ENCODE measurements at places on chromosomes 16 and 17.
A peak's percentile ranks its signal among the peaks of the same experiment; 100 is the strongest.

- no peak for DNase-seq
Observed at GRCh38 chr17:76369804-76370203, 14.6 kb upstream of the SPHK1 start.

DNA sequence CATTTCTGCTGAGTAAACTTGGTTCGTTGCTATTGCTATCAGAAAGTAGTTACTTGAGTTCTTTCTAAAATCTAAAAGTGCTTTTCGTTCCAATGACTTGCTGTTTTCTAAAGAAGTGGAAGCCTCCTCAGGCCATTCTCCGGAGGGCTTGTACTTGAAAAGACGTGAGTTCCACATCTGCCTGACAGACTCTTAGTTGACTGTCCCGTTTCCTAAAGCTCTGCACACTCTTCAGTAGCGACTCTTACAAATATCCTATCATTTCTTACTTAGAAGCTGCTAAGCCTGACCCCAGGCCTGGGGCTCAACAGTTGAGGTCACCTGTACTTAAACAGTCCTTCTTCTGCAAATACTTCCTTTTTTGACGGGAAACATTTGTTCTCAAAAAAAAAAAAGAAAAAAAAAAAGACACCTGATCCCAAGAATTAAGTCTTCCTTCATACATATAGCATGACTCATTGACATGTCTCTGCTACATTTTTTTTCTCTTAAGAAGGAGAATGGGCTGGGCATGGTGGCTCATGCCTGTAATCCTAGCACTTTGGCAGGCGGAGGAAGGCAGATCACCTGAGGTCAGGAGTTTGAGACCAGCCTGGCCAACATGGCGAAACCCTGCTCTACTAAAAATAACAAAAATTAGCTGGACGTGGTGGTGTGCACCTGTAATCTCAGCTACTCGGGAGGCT, 61.5 kb downstream of the DHRS7C start:
- DNase-seq = no peak

DNA sequence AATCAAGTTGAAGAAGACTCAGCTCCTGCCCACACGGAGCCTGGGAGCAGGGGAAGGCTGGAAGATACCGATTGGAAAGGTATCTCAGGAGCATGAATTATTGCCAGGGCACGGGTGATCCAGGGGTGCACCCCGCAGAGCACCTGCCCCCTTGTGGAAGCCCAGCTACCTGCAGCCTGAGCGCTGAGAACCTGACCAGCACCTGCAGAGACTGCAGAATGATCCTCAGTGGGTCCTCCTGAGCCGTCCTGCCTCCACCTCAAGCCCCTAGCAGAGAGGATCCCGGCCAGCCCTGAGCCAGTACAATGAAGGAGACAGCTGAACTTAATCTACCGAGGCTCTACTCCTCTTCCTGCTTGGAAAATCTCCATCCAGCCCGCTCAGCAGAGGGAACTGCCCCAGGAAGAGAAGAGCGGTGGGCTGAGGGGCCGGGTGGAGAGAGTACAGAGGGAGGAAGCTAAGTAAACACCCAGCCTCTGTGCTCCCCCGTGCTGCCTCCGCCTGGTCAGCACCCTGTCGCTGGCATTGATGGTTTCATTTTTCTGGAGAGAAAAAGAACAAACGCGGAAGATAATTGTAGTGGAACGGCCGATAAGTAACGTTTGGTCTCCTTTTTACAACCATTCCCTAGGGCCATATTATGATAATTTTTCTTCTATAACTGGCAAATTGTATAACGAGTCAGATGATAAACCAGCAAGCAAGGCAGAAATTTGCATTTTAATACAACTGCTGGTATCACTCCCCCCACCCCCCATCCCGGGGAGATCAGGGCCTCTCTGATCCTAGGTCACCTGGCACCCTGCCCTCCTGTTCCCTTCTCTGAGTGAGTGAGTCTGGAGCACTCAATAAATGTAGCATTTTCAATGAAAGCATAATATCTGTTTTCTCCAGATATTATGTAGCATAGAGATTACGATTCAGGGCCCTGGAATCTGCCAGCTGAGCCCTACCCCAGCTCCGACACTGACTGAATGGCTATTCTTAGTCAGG, 204.5 kb upstream of the RPL38 start:
- peak; percentile 33 for DNase-seq

DNA sequence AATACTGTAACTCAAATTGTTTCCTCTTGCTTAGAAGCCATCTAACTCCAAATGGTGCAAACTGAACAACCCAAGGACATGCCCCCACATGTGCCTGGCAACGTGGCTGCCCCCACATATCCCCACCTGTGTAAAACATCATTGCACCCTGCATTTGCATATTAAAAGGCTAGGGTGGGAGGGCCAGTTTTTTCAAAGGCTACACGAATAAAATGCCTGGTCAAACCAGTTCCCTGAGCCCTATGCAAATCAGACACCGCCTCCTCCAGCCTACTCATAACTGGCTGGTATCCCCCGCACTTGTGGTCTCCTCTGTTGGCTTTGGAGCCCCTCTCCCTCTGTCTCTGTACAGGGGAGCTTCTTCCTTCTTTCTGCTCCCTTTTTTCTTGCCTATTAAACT, 26.7 kb downstream of the C16orf54 start:
- no peak for DNase-seq

- DNase-seq = no peak
Observed at GRCh38 chr17:36183001-36183971, 6.8 kb upstream of the TBC1D3B start.

GRCh38 chr17:32527146-32527545, 40.4 kb downstream of the CDK5R1 start:
- no peak for DNase-seq

Measured in NCI-H2081 treated with DMSO at 0.1 percent for 48 hours (cell line).